ENCODE measurements at places on chromosomes 1 and 21.
A peak's percentile ranks its signal among the peaks of the same experiment; 100 is the strongest.

DNA sequence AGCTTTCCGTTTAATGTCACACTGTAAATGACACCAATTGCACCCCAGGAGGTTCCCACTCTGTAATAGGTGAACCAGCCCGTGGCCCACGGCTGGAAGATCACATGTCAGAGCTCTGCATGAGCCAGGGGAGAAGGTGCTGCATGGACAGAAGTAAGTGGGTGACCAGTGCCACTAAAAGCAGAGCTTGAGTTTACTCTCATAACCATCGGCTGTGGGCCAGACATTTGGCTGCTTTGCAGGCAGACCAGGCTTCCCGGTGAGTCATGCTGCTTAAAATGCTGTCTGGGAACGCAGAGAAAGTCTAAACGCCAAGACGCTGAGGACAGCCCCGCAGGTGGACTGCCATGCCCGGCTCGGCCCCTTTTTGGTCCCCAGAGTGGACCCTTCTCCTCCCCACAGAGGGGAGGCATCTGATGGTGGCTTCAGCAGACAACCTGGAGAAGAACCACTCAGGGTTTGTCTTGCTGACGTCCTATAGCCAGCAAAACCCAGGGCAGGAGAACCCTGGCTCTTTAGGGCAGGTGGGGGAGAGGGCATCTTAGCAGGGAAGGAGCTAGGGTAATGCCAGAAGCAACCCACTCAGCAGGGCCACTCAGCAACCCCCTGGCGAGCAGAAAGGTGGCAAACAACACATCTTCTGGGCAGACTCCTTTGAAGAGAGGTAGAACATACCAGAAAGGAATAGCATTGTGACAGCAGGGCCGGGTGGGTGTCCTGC lies 7.3 kb downstream of the KIAA2013 start:
- no peak for DNase-seq

DNA sequence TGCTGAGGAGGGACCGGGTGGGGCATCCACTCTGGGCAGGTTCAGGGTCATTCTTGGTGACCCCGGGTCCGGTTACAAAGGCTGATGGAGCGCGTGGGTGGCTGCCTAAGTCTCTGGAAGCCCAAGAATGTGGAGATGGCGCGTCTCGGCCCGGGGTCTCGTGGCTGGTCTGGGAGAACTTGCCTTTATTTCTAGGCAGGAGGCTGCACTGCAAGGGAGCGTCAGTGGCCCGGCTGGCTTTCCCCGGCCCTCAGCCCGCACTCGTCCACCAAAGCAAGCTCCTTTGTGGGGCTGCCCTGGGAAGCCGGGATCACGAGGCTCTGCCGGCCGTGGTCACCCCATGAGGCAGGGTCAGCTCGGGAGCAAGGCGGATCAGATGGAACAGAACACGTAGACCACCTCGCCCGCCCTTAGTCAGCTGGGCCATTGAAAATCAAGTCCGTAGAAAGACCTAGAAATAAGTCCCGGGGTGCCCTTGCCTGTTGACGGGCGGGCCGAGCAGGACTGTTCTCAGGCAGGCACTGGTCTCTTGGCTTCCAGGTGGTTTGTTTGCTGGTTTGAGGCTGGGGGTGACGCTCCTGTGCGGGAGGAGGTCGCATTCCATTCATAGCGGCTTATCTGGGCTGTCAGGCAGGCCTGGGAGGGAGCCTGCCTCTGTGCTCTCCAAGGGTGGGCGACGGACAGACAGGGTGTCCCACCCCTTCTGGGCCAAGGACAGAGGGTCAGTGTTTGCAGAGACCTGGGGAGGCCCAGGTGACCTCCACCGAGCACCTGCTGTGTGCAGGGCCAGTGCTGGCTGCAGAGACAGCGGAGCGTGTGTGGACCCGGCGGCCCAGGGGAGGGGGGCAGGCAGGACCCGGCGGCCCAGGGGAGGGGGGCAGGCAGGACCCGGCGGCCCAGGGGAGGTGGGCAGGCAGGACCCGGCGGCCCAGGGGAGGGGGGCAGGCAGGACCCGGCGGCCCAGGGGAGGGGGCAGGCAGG lies 25.8 kb downstream of the COL18A1 start:
- peak; percentile 53 for DNase-seq

DNA sequence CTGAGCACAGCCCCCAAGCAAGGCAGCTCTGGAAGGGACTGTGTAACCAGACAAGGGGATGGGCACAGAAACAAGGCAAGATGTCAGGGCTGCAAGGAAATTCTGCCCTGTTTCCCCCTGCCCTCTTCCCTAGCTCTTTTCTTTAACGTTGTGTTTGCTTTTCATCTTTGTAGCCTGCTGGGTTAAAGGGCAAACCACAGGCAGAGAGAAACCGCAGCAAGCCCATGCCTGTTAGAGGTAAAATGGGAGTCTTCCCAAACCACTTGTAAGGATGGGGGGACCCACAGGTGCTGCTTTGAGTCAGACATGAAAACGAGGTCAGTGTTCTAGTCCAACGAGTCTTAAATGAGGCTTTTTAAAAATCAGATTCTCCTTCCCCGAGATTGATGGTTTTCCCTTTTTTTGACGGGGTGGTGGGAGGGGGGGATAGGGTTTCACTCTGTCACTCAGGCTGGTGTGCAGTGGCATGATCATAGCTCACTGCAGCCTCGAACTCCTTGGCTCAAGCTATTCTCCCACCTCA lies 13.3 kb downstream of the TGFBR3 start:
- no peak for DNase-seq

DNA sequence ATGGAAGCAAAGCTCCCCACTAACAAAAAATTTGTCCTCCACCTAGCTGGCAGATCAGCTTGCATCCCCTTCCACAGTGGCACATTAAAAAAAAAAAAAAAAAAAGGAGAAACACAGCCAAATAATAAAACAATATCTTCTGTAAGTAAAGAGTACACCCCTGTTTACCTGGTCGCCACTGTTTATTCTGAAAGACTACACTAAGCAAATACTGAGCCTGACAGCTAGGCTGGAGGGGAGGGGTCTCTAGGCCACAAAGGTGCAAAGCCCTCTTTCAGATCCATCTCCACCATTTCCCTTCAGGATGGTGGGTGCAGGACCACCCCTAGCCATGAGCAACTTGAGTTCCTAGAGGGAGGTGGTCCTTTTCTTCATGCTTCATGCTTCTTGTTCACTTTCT lies 22.8 kb upstream of the SLC45A3 start:
- DNase-seq, result no peak

DNA sequence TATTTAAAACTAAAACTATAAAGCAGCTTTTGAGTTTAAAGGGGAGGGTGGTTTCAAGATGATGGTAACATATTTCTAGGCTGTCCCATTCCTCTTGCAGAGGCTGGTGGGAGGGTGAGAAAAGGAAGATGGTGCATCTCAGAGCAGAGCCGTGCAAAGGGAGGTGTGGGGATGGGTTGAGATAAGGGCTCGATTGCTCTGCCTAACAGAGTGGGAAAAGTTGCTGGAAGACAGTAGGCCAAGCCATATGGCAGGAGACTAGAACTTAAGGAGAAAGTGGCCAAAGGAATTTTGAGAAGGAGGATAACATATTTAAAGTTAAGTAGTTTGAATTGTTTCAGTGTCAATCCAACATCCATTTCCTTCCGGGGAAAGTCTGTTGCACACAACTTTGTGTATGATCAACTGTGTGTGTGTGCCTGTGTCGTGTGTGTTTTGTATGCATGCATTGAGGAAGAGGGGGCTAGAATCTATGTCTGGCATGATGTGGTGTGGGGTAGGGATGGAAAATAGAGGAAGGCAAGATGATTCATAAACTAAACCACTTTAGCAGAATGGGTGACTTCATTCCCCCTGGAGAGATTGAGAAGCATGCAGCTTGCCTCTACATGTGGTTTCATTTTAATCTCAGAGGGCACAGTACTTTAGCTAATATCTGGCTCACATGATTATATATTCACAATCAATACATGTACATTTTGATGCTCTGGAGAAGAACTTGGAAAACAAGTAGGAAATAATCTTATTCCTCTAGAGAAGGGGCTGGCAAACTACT lies 145.0 kb upstream of the DNAH14 start:
- no peak for DNase-seq

- no peak for DNase-seq
Observed at GRCh38 chr1:234897754-234898454, 230.7 kb downstream of the TOMM20 start.

DNA sequence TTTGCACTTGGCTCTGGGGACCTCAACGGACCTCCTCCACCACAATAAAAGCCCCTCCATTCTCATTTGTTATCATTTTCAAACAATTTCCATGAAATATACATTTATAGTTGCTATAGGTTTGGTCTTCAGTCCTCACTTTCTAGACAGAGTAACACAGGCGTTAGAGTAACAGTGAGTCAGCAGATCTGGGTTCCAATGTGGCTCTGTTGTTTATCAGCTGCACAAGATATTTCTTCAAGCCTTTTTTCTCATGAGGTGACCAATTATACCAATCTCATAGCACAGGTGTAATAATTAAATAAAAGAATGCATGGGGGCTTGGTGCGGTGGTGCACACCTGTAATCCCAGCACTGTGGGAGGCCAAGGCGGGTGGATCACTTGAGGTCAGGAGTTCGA lies 32.8 kb upstream of the PSMB2 start:
- no peak for DNase-seq

GRCh38 chr1:71656902-71657301 lies 576.1 kb upstream of the ZRANB2 start:
- DNase-seq, result no peak

DNA sequence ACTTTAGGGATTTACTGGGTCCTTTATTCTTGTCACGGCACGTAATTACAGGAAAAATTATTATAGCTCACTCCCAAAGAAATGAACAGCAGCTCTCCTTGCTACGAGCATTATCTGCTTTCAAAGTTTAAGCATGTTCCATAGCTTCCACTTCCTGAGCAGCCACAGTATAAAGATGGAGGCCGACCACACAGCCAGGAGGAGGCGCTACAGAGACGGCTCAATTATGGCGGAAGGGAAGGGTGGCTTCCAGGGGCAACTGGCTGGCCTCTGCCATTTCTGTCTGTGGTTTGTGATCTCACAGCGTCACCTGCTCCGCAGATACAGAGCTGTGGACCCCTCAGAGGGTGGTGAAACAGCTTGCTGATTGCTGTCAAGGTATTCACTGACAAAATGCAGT lies 212.3 kb upstream of the GREM2 start:
- no peak for DNase-seq

DNA sequence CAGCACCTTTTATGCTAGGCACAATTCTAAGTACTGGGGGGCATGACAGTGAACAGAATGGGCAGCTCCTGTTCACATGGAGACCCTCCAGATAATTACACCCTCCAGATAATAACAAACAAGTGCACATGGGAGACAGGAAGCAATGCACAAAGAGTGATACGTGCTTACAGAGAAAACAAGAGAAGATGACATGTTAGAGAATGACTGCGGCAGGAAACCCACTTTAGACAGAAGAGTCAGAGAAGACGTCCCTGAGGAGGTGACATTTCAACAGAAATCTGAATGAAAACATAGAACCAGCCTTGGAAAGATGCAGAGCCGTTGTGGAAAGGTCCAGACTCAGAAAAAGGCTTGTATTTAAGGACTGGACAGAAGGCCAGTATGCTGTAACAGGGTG lies 54.7 kb upstream of the ARTN start:
- no peak for DNase-seq

GRCh38 chr1:68093737-68094136 lies 43.3 kb upstream of the DIRAS3 start:
- no peak for DNase-seq

GRCh38 chr1:92964998-92965397 lies 3.7 kb upstream of the DIPK1A start:
- no peak for DNase-seq

- DNase-seq, result no peak
Observed at GRCh38 chr1:66758241-66758755, 6.0 kb downstream of the DYNLT5 start.

GRCh38 chr21:36705679-36706481 lies 7.0 kb downstream of the SIM2 start:
- DNase-seq, result no peak

DNA sequence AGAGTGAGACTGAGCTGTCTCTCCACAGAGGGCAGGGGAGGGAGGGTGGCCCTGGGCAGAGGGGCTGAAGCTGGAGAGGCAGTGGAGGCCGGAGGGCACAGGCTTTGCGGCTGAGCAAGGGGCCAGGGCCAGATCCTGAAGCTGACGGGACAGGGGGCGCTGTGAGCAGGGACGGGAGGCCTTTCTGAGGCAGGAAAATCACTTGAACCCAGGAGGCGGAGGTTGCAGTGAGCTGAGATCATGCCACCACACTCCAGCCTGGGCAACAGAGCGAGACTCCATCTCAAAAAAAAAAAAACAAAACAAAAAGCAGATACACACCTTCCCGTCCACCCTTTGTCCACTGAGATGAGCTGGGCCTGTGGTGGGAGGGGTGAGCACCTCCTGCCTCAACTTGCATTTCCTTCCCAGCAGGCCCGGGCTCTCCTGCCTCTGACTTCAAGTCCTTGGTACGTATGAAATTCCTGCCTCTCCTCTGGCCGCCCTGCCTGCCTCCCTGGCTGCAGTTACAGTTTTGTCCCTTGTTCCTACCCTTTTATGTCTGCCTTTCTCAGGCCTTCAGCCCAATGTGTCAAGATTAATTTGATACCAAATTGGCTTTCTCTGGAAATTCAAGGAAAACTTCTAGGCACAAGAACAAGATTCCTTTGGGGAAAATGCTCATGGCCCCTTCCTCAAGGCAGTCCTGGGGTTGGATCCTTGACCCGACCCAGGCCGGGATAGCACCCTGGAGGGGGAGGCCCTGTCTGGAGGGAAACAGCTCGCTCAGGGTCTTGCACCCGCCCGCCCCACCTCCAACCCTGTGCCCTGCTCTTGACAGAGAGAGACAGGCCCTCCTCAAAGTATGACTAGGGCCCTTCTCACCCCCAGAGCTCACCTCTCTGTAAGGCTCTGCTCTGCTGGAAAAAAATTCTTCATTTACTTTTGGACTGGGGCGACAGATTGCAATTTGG lies 11.2 kb upstream of the ADAMTSL4 start:
- DNase-seq, result no peak

DNA sequence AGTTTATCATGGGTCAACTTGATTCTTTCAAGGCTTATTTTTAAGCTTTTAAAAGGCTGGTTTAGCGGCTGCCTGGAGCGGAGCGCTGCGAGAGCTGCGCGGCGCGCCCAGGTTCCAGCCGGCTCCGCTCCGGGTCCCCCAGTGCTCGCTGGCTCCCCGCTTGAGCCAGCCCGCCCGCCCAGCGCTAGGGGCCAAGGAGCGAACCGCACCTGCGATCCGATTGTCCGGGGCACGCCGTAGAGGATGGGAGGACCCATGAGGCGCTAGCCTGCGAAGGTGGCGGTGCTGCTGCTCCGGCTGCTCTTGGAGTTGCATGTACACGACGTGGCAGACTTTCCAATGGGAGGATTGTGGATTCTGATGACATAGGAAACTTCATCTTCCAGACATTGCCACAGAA lies 9.9 kb upstream of the CFHR4 start:
- peak; percentile 48 for DNase-seq

GRCh38 chr1:217066794-217067193 lies 343.6 kb upstream of the ESRRG start:
- no peak for DNase-seq

GRCh38 chr21:33080776-33081175 lies 10.8 kb downstream of the OLIG1 start:
- DNase-seq, result no peak

GRCh38 chr1:11458811-11459275 lies 20.1 kb upstream of the DISP3 start:
- no peak for DNase-seq

- DNase-seq, result no peak
Observed at GRCh38 chr1:201404722-201405483, 5.8 kb upstream of the LAD1 start.

- DNase-seq, result no peak
Observed at GRCh38 chr1:30518696-30519095, 204.7 kb downstream of the MATN1 start.

All from progenitor cell of endocrine pancreas (in vitro differentiated cells).